ENCODE measurements at places on chromosomes 11 and 22.

DNA sequence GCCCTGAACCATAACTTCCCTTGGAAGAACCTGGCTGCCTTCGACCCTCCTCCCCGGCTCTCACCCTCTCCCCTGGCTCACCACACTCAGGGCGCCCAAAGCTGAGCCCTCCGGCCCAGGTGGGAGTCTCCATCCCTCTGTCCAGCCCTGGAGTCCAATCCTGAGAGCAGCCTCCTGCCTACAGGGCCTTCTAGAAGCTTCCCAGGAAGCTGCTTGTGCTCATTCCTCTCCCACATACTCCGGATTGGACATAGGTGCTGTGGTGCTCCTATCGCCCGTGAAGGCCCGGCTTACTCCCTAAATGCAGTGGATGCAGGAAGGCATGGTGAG is 1332.0 kb downstream of the BRD1 start:
- no peak for DNase-seq

GRCh38 chr11:15034687-15035267 is 38.6 kb upstream of the CALCB start:
- no peak for DNase-seq

- peak; percentile 50 for DNase-seq
Measured at GRCh38 chr11:118705111-118705741, 25.8 kb upstream of the TREH start.

- no peak for DNase-seq
Measured at GRCh38 chr11:123585706-123586105, 68.7 kb downstream of the SCN3B start.

DNA sequence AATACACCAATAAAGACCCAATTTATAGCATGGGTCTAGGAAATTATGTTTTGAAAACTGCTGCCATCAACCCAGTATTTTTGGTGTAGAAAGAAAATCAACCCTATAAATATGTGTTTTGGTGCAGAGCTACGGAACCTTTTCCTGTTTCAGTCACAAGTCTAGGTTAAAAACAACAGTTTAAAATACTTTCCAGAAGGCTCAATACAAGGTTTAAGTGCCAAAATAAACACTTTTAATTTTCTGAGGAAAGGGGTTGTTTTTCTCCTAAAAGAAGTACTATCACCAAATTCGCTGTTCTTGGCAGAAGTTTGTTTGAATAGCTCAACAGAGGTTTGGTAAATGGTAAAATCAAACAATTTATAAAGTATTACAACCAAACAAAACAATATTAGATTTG is 201.3 kb downstream of the TMEM135 start:
- no peak for DNase-seq

GRCh38 chr11:123084454-123084853 is 22.5 kb upstream of the HSPA8 start:
- no peak for DNase-seq

- DNase-seq, result no peak
Measured at GRCh38 chr11:39569789-39570188, 1889.7 kb downstream of the LRRC4C start.

DNA sequence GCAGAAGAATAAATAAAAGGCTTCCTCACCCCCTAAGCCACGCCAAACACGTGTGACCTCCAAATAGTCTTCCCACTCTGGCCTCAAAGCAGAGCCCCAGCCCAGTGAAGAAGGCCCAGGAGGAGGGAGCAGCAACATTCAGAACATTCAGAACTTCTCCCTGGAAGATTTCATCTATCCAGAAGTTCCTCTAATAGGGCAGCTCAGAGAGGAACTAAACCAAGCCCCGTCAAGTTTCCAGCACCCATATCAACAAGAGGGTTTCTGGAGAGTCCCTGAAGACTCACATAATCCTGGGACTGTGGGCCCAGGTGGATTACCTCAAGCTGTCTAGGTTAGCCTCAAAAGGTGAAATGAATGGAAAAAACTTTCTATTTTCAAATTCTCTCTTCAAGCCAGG is 39.4 kb downstream of the PC start:
- DNase-seq, result no peak

Measured in stimulated activated CD8-positive, alpha-beta memory T cell treated with anti-CD3 and anti-CD28 coated beads, Interleukin-4, amount 100 ng/mL, for 48 hours (primary cell).